Stimulated activated CD8-positive, alpha-beta memory T cell treated with anti-CD3 and anti-CD28 coated beads, Interleukin-4, amount 100 ng/mL, for 4 hours (primary cell): ENCODE measurements at places on chromosomes 13 and 19.

DNA sequence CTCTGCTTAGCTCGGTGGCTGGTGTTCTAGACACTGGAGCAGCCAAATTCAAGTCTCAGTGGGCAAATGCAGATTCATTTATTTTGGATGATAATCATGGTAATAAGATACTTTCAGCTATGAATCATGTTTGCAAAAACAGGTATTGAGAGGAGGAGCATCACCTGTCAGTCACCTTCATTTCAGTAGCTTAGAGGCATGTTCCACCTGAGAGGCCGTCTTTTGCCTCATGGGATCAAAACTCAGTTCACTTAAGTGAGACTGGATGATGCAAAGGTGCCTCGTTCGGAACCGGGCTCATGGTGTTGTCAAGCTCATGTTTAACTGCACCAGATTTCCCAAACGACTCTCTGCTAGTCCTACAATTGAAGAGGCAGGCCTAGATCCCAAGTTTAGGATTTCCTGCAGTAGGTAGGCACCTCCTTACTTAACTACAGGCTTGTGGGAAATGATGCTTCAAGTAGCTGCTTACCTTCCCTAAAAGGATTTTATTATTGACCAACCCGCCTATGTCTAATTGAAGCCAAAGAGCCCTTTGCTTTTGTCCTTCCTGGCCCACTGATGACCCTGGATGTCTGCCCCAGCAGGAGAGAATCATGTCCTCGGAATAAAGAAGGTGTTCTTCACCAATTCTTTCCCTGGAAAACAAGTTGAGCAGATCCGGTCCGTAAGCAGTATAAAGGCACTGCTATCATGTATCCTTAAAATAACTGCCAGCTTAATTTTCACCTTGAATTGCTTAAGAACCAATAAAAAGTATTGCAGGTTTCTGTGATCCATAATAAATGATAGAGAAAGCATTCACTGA is 60.0 kb downstream of the ZAR1L start:
- no peak for DNase-seq

GRCh38 chr13:87536499-87536898 is 134.7 kb upstream of the SLITRK5 start:
- no peak for DNase-seq

- DNase-seq, result no peak
Observed at GRCh38 chr13:20993661-20994440, 67.5 kb downstream of the LATS2 start.

- DNase-seq, result no peak
Observed at GRCh38 chr13:61600360-61601033, 184.8 kb upstream of the PCDH20 start.

GRCh38 chr19:38047641-38048040 is 140.6 kb downstream of the SIPA1L3 start:
- no peak for DNase-seq

GRCh38 chr13:70253834-70254233 is 145.6 kb upstream of the KLHL1 start:
- no peak for DNase-seq

GRCh38 chr13:40042991-40043390 is 387.5 kb downstream of the COG6 start:
- no peak for DNase-seq

GRCh38 chr13:94028650-94029049 is 450.8 kb downstream of the DCT start:
- no peak for DNase-seq

- DNase-seq, result no peak
Observed at GRCh38 chr13:97015661-97016350, 21.5 kb upstream of the OXGR1 start.

DNA sequence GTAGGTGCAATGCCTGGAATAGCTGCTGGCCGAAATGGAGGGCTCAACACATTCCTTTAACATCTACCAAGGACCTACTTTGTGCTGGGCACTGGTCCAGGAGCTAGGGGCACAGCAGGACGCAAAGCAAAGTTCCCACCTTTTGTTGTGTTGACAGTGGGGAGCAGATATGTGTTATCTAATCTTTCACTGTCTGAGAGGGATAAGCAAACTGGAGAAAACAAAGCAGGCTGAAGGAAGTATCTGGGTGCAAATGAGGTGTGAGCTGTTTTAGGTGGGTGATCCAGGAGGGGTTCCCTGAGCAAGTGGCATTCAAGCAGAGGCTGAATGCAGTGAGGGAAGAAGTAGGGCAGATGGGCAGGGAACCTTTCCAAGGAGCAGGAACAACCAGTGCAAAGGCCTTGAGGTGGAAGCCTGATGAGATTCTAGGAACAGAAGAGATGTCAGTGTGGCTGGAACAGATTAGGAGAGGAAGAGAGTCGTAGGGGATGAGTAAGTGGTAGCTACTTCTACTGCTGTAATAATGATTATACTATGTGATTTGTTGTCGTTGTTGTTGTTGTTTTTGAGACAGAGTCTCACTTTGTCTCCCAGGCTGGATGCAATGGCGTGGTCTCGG is 2.2 kb upstream of the PLAUR start:
- DNase-seq, result no peak
